Lung (tissue), 17 donors: ENCODE measurements at places on chromosomes 3 and 15. TPM values are rescaled to one million over a fixed set of nuclear protein-coding genes. Genes with fewer than 3 reads are reported as not detected.

SPATA12 gene
- total RNA-seq: 0.15 TPM

ITIH3 gene
- total RNA-seq: 2.6 TPM

CXCR6 gene
- 1.5 TPM for total RNA-seq

IL17RE gene
- 11.3 TPM for total RNA-seq

TERC gene
- total RNA-seq: 45.7 TPM
